Endothelial cell of umbilical vein (primary cell): ENCODE measurements at places on chromosomes 1 and 21. TPM values are rescaled to one million over a fixed set of nuclear protein-coding genes. Genes with fewer than 3 reads are reported as not detected.

The GPATCH2 gene
- total RNA-seq = 12.4 and 15.6 TPM in 2 replicates

The CELA3B gene
- total RNA-seq = 0.48 TPM in 1 of 2 replicates, not detected in the other

The LDLRAD2 gene
- 0.42 and 0.44 TPM in 2 replicates for total RNA-seq

The CTSS gene
- 5.7 and 11.1 TPM in 2 replicates for total RNA-seq

The FNBP1L gene
- total RNA-seq = 56.4 and 56.5 TPM in 2 replicates

The CYP4Z1 gene
- not detected in 2 replicates for total RNA-seq

The OR2L5 gene
- total RNA-seq = not detected in 2 replicates

The CA14 gene
- total RNA-seq = not detected in 2 replicates

The FAM72D gene
- 3.2 and 3.3 TPM in 2 replicates for total RNA-seq

The CD2 gene
- not detected in 2 replicates for total RNA-seq

The OR2AK2 gene
- total RNA-seq = not detected in 2 replicates

The CCDC185 gene
- total RNA-seq = not detected in 2 replicates

The RHBG gene
- total RNA-seq = not detected in 2 replicates

The CBS gene
- total RNA-seq = 64.5 and 92.9 TPM in 2 replicates

The LIX1L gene
- total RNA-seq = 54.9 and 55.6 TPM in 2 replicates

The DCST2 gene
- total RNA-seq = 0.23 and 0.51 TPM in 2 replicates

The LCE1C gene
- not detected in 2 replicates for total RNA-seq

The OR2T29 gene
- not detected in 2 replicates for total RNA-seq

The DISP3 gene
- 0.49 and 0.51 TPM in 2 replicates for total RNA-seq

The TMEM51 gene
- total RNA-seq = 10.5 and 13.7 TPM in 2 replicates

The NUDC gene
- 95.0 and 102 TPM in 2 replicates for total RNA-seq

The S100A8 gene
- total RNA-seq = not detected in 2 replicates

The SMCP gene
- not detected in 2 replicates for total RNA-seq

The ZBTB7B gene
- total RNA-seq = 20.0 and 24.0 TPM in 2 replicates

The CSF3R gene
- total RNA-seq = not detected in 2 replicates

The CD5L gene
- not detected in 2 replicates for total RNA-seq

The NTMT2 gene
- total RNA-seq = not detected in 2 replicates

The ESRRG gene
- not detected in 2 replicates for total RNA-seq

The DCDC2B gene
- not detected in 2 replicates for total RNA-seq

The CLDN17 gene
- not detected in 2 replicates for total RNA-seq

The CELA2A gene
- not detected in 2 replicates for total RNA-seq

The OR2T2 gene
- total RNA-seq = not detected in 2 replicates

The ZNF648 gene
- not detected in 2 replicates for total RNA-seq
